ENCODE measurements at places on chromosomes 2 and 18.

DNA sequence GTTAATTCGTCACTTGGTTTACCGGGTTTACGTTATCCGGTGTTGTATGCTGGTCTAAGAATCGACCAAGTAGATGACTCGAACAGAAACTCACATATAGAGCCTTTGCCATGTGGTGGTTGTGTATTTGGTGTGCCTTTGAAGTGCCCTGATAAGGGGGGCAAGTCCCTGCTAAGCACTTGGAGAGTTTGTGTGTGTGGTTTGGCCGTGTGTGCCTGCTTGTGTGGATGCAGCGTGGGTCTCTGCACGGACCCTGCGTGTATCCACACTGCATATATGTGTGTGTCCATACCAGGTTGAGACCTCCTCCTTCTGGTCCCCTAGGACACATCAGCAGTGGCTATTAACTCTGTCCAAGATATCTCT is 2.4 kb upstream of the CELF4 start:
- DNase-seq = no peak

GRCh38 chr2:127406454-127406853 is 11.8 kb upstream of the PROC start:
- no peak for DNase-seq

DNA sequence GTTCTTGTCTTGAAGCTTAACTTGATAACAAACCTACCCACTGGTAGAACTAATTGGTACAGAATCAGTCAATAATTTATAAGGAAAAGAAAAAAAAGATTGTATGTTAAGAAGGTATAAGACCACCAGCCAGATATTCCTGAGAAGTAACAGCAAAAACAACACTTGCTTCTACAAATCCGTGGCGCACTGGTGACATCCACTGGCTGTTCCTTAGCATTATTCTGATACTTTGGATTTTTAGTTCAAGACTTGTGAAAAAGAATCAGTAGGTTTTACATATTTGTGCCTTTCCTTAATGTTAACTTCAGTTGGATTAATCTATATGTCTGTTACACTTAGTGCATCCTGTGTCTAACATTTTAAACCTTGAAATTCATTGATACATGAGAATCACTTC is 141.8 kb downstream of the GRB14 start:
- DNase-seq = peak; percentile 18

GRCh38 chr2:210662560-210662959 is 106.2 kb downstream of the CPS1 start:
- DNase-seq = no peak

DNA sequence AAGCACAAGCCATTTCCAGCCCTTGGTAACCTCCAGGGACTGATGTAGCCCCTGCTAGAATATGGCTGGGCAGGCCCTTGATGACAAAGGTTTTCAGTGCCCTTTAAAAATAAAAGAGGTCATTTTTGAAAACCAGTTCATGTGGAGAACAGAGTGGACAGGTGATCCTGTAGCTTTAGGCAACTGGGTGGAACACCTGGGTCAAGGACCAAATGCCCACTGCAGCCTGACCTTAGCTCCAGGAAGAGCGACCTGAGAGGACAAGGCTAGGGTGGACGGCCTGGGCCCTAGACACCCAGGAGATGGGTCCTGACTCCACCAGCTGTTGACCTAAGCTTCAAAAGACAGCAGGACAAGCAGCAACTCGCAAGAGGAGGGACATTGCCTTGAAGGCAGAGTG is 116.6 kb downstream of the LIPG start:
- no peak for DNase-seq

GRCh38 chr2:75361486-75361885 is 162.2 kb upstream of the TACR1 start:
- DNase-seq = no peak

GRCh38 chr2:206212673-206213513 is 53.2 kb downstream of the EEF1B2 start:
- DNase-seq = peak; percentile 35

DNA sequence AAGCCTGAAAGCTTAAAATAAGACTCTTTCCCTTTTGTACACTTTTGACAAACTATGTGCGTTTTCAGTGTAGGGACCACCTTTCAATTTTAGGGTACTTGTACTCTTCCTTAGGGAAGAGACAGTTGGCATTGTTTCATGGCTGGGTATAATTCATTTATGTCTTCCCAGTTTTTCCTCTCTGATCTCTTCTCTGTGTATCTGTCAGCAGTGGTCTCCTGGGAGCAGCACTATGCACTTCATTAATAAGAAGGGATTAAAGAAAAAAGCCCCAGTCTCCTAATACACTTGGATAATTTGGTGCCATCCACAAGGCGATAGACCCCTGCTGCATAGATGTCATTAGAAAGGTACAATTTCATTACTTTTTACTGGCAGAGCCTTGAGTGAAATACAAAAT is 12.1 kb downstream of the AQP4 start:
- DNase-seq = no peak

DNA sequence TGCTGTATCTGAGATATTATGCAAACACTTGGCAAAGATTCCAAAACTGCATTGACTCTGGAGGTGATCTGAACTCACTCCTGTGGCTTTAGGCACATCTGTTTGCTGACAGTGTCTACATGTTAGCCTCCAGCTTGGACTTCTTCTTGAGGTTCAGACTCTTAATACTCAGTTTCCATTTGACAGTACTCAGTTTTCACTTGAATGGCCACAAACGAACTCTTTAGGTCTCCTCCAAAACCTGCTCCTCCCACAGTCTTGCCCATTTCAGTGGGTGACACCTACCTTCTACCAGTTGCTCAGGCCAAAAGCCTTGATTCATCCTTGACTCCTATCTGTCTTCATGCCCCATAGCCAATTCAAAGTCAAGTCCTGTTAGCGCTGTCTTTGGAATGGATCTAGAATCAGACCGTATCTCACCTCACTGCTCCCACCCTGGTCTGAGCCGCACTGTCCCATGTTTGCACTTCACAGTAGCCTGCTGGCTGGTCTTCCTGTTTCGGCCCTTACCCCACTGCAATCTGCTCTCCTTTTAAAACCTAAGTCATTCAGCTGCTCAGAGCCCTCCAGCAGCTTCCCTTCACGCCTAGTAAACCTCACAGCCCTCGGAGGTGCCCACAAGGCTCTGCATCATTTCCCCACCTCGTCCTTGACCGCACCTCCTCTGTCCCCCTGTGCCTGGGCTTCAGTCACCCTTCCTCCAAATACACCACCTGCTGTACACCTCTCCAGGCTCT is 10.5 kb downstream of the ATG16L1 start:
- no peak for DNase-seq

DNA sequence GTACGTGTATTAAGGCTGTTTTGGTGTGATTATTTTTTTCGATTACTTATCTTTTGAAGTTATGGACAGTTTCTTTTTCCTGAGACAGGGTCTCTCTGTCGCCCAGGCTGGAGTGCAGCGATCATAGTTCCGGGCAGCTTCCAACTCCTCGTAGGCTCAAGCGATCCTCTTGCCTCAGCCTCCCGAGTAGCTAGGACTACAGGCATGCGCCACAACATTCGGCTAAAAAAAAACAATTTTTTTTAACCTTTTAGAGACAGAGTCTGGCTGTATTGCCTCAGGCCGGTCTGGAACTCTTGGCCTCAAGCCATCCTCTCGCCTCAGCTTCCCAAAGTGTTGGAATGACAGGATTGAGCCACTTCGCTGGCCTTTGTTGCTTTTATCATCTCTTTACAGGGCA is 945 bp downstream of the HAT1 start:
- no peak for DNase-seq

DNA sequence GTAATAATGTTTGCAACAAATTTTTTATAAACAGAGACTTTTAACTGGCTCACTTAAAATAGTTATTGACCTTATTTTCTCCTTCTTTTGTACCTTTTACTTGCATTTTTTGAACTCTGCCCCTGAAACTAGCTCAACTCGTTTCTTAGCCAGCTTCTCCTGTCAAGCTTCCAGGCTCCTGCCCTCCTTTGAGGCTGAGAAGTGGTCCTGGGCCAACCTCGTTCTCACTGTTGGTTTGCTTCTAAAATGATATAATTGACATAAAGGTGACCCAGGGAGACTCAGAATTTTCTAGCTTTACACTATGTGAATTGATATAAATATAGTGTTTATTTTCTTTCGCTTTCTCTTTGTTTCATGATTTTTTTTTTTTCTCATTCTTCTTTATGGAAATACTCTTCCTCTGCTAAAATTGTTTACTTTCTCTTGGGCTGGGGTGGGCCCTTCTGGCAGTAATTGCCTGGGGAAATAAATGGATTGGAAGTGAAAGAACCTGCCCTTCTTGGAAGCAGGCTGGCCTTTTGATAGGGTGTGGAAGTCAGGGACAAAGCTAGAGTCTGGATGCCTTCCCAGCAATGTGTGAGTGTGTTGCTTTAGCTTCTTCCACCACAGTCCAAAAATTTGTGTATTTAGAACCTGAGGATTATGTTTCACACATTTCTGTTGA is 30.7 kb downstream of the GPD2 start:
- DNase-seq = no peak
